ENCODE measurements at places on chromosomes 2 and 18.
A peak's percentile ranks its signal among the peaks of the same experiment; 100 is the strongest.

- no peak for DNase-seq
These were observed 434.9 kb upstream of the LYPD1 start for GRCh38 chr2:133104871-133105270.

DNA sequence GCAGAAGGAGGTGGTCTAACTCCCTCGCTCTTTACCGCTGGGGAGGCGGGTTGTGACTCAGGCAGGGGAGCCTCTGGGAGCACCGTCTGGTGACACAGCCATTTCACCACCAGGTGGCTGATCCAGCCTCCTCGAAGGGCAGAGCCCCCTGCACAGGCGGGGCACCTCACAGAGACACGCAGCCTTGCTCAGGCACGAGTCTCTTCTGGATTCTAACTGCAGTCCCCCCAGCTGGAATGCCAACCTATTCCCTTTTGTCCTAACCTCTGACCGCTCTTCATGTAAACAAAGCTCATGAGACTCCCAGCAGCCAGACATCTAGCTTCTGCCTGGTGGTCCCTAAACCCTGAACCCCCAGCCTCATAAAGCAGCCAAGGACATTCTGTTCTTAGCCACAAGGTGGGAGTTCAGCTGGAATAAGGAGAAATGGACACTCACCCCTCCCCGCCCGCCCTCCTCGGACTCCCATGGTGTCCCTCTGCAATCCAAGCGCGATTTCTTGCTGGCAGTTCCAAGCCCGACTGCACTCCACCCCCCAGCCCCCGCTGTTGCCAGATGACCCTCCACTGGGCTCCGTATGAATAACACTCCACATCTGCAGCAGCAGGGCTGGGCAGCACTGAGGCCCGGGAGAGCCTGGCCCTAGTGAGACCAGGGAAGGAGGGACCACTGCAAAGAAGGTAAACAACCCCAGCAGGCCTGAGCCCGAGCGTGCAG is 84.3 kb downstream of the TNS1 start:
- no peak for DNase-seq

DNA sequence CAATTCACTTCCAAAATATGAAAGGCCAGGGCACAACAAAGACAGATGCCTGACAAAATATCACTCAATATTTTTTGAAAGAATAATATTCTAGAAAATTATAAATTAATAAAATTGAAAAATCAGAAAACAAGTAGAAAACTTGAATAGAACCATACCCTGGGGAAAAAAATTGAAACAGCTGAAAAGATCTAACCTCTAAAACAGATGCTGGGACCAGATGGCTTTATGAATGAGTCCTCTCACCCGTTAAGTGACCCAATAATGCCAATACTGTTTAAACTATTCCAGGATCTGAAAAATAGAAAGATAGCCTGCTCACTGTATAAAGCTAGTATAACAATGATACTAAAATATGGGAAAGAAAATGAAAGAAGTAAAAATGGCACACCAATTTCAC is 322.3 kb upstream of the VWC2L start:
- no peak for DNase-seq

DNA sequence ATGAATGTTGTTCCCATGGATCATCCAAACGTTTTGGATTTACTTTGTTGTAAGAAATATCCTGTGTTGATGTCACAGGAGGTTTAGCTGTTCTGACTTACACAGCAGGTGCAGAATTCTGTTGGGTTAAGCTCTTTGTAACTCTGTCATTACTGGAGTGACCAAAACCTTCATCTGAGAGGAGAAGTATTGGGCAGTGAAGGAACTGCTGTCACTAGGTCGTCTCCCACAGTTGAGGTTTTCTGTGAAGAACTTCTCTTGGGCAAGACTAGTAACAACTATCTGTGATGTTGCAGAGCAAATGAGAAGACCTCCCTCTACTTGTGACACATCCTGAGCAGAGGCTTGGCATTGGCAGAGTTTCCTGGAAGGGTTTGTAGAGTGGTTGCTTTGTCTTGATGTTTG is 2.9 kb downstream of the SPTBN1 start:
- no peak for DNase-seq

DNA sequence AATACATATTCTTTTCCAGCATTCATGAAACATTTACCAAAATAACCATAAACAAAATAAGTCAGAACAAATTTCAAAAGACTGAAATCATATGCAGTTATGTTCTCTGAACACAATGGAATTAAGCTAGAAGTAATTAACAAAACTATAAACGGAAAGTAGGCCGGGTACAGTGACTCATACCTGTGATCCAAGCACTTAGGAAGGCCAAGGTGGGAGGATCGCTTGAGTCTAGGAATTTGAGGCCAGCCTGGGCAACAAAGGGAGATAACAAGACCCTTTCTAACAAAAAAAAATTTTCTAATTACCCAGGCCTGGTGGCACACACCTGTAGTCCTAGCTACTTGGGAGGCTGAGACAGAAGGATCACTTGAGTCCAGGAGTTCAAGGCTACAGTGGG is 14.9 kb downstream of the ATAD2B start:
- DNase-seq = no peak

DNA sequence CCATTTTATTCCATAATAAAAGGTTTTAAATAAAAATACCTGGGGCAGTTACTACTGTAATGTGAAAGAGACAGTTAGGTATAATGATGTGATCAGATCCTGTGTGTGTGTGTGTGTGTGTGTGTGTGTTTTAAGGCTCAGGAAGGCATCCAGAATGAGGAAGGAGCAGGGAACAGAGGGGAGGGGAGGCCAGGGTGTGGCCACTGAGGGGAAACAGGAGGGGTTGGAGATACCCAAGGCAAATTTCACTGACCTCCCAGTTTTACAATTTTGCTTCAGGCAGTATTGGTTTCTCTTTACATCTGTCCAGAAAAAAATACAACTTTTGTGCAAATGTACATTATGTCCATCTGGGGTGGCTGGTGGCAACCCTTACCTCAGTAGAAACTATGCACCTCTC is 163.5 kb upstream of the FBXO11 start:
- no peak for DNase-seq

DNA sequence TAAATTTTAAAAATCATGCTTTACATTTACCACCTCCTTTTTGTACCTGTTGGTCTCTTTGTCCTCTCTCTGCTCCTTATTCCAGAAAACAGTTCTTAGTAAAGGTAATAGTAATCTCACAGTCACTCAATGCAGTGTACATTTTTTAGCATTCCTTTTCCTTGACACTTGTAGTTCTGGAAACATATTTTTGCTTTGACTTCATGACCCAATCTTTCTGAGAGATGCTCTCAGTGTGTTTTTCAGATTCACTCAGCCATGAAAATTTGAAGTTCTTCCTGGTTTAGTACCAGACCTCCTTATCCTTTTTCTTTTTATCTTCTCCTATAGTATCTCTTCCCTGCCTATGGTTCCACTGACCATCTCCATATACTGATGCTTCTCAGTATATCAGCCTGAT is 747.5 kb upstream of the ZEB2 start:
- DNase-seq = no peak

- DNase-seq = no peak
These were observed 140.5 kb upstream of the FHL2 start for GRCh38 chr2:105539331-105539730.

DNA sequence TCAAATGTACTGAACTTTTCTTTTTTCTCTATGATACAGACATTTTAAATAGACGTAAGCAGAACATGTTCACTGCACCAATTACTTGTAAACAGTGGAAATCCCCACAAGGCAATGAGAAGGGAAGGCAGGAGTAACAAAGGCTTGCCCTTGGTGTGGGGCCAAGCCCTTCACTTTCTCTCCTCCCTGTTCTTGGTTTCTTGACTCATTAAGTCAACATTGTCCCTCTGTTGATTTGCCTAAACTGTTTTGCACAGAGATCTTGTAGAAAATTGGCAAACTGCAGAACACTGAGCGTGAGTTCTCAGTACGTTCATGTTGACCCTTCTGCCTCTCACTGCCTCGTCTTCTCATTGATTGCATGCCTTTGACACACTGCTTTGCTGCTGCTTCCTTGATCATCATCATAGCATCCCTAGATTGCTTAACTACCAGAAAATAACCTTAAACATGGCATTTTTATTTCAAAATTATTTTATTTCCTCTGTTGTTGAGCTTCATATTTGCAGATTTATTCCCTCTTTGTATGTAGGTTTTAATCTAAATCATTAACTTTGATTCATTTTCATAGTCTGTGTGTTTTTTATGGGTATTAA is 257.7 kb downstream of the PTGR3 start:
- DNase-seq = no peak

GRCh38 chr2:18910843-18911242 is 321.5 kb upstream of the NT5C1B start:
- no peak for DNase-seq

GRCh38 chr2:238874330-238875050 is 26.6 kb downstream of the TWIST2 start:
- no peak for DNase-seq

DNA sequence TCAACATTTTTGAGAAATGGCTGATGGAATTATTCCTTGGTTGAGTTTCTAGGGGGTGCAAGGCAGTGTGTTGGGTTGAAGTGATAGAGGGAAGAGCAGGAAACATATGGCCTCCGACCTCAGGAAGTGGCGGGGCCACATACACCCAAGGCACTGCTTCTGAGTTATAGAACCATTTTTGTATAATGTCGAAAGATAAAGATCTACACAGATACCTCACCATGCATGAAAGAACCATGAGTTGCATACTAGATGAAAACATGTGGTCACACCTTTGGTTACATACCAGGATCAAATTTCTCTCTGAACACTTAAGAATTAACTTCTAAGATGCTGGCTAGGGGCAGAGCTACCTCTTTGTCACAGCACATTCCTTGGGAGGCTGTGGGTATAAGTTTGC is 23.2 kb downstream of the LAMA3 start:
- no peak for DNase-seq

GRCh38 chr2:99793022-99793421 is 303.2 kb upstream of the REV1 start:
- DNase-seq = no peak

DNA sequence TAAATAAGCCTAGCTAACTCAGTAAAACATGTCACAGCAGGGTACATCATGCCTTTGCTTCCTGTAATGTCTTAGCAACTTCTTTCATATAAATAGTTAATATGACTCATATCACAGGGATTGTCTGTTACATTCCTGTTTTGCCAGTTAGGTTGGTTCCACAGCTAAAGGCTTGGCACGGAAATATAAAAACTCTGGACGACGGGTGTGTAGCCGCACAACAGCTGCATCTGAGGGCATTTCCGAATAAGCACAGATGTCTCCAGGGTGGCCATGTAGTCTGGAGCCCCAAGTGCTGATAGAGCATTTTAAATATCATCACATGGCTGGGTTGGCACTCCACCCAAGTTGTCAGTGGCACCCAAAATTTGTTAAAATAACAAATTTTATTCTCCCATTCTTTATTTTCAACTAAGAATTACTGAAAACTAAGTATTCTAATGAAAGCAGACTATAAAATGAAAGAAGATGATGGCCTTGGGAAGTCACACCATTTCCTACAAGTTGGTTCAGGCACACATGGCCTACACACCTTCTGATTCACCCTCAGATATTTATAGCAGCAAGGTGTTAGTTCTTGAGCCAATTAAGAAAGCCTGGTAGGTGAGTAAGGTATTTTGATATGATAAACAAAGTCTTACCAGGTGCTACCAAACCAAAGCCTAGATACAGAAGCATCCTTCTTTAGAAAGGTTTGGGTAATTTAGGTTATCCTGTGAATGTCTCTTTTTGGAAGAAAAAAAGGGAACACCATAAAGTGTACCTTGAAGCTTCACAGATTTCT is 61.8 kb upstream of the STK17B start:
- DNase-seq = no peak

GRCh38 chr2:30985493-30986230 is 152.6 kb downstream of the GALNT14 start:
- DNase-seq = no peak

GRCh38 chr2:62727259-62727867 is 21.9 kb downstream of the EHBP1 start:
- DNase-seq = no peak

DNA sequence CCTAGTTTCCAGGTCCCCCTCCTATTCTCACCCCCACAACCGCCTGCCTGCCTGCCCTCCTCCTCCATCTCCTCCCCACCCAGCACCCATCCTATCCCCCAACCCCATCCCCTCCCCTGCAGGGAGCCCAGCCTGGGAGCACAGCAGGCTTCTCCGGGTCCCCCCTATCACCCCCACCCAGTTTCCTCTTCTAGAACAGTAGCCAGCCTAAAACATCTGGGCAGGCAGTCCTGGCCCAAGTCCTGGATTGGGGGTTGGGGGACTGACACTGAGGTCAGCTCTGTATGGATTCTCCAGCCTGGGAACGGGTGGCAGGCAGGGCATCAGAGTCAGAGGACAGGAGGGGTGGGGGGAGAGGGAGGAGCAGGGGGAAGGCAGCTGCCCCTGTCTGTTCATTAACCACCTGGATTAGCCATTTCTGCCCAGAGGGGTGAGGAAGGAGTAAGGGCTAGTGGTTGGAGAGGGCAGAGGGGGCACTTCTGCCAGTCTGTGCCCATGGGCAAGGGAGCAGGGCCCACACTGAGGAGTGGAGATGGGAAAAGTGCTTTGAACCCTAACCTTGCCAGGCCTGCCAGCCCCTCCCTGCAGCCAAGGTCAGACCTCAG is 60.0 kb downstream of the TNS1 start:
- no peak for DNase-seq

- DNase-seq = peak; percentile 32
These were observed 76.7 kb downstream of the INHBB start for GRCh38 chr2:120422465-120423160.

GRCh38 chr2:45713591-45713990 is 62.1 kb downstream of the PRKCE start:
- no peak for DNase-seq

DNA sequence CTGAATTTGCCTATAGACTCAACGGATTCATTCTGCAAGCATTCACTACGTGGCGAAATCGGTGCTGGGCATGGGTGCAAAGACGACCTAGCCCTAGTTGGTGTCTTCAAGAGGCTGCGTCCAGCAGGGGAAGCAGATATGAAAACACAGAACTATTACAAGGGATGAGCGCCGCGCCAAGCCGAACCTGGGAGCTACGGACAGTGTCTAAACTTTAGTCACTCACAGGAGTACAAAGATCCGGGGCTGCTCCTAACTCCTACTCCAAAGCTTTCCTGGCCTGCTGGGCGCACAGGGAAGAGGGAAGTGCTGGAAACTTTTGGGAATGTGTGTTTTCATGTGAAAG is 732 bp upstream of the ANXA4 start:
- DNase-seq = no peak

DNA sequence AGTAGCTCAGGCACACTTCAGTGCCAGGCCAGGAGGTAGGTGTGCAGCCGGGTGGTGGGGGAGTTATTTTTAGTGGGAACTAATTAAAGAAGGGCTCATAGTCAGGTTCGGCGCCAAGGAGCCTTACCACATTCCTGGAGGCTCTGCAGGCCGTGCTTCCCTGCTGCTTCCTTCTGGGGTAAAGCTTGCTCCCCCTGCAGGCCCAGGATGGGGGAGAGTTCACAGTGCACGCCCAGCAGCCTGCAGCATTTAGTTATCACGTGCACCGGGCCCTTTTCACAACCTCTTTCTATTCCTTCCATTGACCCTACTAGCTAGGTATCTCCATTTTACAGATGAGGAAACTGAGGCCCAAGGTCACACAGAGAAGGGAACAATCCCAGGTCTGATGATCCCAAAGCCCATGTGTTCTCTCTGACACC is 2.5 kb downstream of the KCNF1 start:
- DNase-seq = no peak

- DNase-seq = no peak
These were observed 360.3 kb downstream of the TGIF1 start for GRCh38 chr18:3810296-3810695.
